Kidney tubule cell (primary cell): ENCODE measurements at places on chromosomes 12 and 14.
A peak's percentile ranks its signal among the peaks of the same experiment; 100 is the strongest.

GRCh38 chr14:75242546-75243273 is 35.9 kb upstream of the FOS start:
- DNase-seq = no peak

DNA sequence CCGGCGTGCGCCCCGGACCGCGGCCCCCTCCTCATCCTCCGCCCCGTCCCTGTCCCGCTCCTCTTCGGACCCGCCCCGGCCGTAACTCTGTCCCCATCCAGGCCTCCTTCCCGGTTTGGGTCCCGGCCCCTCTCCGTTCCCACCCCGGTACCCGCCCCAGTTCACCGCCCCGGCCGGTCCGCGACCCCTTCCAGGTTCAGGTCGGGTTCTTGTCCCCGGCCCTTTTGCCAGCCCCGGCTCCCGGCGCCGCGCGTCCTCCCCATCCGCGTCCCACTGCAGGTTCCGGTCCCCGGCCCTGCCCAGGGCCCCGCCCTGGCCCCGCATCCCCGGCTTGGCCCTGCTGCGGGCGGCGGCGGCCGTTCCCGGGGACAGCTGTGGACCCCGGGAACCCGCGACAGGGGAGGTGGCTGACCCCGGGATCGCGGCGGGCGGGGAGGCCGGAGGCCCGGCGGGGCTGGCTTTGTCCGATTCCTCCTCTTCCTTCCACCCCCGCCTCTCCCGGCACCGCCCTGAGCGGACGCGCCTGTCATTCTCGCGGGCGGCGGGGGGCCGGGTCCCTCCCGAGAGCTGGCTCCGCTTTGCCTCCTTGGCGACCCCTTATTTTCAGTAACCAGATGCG is 601 bp downstream of the KLC1 start:
- peak; percentile 31 for DNase-seq

DNA sequence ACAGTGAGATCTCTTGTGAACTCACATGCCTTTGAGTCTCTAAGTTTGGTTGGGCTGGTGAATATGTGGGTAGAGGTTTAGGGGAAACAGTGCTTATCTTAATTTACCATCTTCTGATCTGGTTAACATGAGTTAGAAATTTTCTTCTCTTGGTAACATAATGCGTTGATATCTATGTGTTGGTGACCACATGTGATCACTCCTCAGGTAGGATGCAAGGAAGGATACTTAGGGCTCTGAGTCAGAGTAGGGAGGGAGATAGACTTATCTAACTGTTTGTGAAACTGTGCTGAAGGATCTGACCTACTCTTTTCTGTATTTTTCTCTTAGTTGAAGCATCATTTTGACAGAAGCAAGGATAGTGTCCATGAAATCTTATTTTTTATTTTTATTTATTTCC is 23.1 kb downstream of the FAM234B start:
- no peak for DNase-seq

GRCh38 chr14:30525833-30526232 is 33.1 kb upstream of the G2E3 start:
- DNase-seq = no peak

DNA sequence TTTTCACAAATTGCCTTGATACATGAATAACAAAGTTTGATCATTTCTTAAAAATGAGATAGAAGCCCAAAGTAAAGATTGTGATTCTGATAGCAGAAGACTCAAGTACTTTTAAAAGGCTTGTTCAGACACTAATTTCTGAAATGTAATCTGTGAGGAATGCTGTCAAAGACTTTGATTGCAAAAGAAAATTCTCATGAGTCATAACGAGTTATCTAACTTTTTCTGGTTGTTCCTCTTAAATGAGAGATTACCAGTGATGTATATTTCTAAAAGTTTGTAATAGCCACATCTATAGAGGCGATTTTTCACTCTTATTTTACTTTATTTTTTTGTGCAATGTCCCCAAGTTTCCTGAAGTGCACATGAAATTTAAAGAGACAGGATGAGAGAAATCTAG is 7.0 kb downstream of the PYGL start:
- DNase-seq = peak; percentile 23

DNA sequence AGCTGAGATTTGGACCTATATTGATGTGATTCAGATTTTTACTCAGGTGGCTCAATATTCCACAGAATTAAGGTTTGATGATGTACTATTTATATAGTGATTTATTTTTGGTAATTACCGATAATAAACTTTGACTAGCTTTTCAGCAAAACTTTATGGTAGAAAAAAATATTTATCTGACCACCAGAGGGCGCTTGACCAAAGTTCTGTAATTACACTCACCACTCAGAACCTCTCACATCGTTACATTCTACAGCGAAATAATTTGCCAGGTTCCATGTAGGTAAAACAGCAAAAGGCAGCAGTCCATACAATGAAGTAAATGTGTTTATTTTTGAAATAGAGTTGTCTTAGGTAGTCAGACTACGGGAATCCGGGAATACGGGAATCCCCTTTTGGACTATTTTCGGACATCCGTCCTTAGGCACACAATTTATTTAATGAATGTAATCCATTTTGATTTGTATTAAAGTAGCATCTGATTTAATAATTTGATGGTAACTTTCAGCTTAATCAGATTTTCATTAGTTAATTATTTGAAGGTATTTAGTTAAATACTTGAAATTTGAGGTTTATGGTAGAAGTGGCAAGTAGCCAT is 143.0 kb upstream of the DDHD1 start:
- DNase-seq = peak; percentile 38

DNA sequence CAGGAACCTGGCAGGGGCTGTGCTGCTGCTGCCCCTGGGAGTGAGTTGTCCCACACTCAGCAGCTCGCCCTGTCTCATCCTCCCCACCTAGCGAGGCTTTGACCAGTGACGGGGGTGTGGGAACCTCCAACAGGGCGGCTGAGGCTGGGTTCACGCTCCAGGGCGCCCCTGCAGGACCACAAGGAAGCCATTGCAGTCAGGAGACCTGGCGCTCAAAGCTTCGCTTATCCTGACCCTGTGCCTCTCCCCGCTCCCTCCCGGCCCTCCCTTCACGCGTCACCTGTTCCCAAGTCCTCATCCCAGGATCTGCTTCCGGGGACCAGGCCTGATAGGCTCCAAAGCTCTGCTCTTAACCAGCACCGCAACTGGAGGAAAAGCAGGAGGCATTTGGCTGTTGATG is 272.0 kb upstream of the SFSWAP start:
- no peak for DNase-seq

GRCh38 chr14:66746316-66747006 is 238.5 kb downstream of the GPHN start:
- peak; percentile 49 for DNase-seq

GRCh38 chr14:79453276-79453675 is 758.0 kb downstream of the DIO2 start:
- DNase-seq = no peak

GRCh38 chr14:96589577-96589976 is 87.4 kb downstream of the PAPOLA start:
- DNase-seq = no peak

DNA sequence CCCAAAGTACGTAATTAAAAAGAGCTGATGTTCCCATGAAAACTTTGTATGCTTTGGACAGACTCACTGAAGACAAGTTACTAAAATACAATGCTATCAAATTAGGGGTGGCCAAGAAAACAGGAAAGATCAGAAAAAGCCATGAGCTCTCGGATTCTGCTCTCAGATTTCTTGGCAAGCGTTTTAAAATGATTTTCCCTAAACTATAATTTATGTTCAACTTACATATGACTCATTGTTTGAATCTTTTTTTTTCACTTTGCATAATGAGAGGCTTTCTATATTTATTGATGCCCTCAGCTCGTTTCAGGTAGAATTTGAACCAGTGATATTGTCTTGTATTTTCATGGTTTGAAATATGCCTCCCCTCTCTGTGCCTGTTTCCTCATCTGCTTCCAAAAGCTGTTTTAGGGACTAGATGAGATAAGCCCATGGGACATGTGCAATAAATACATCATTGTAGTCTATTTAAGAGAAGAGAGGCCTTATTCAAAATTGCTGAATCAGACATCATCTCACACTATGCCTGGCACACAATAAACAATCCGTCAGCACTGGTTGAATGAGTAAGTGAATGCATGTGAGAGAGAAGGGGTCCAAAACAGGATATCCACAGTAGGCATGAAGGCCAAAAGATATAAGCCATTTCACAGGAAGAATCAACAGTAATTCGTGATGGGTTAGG is 4.7 kb upstream of the IPO8 start:
- no peak for DNase-seq

DNA sequence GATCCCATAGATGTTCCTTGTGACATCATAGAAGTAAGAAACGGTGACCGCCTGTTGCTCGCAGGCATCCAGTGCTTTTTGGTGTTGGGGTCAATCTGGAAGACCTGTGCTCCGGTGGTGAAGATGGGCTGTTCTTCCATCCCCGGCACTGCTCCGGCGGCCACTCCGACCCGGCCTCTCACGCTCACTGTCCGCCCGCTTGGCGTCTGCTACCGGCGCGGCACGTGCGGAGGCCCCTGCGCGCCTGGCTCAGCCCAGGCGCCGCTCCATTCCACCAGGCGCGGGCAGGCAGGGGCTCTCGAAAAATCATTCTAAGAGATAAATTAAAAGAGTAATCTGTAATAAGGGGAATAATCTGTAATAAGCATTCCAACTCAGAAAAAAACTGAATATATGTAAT is 934.5 kb downstream of the TMEM121 start:
- no peak for DNase-seq

DNA sequence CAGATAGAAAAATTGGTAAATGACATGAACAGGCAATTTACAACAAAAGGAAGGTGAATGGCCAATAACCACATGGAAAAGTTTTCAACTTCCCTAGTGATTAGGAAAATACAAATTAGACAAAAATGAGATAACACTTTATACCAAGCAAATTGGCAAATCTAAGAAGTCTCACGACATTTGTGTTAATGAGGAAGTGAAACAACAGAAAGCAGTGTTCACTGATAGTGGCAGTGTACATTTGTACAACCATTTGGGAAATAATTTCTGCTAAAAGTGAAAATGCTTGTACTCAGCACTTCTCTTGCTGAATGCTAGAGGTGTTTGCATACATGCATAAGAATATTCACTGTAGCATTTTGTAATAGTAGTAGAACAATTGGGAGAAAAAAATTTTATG is 126.6 kb downstream of the LLPH start:
- no peak for DNase-seq

DNA sequence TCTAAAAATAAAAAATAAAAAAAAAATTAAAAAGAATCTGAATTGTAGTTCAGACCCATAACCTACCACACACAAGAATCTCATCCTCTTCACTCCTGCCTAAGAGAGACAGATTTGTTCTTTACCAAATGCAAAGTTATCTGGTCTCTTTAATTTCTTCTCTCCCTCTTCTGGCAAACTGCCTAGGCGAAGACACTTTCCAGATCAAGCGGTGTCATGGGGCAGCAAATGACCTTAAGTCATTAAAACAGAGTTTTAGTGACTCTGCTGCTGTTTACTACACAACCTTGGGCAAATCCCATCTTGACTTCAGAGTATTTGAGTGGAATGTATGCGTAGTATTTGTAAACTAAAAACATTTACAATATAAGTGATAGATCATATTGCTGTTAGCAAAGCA is 60.9 kb upstream of the NID2 start:
- DNase-seq = no peak

GRCh38 chr14:22266142-22266442 is 322.9 kb downstream of the DAD1 start:
- DNase-seq = peak; percentile 82

DNA sequence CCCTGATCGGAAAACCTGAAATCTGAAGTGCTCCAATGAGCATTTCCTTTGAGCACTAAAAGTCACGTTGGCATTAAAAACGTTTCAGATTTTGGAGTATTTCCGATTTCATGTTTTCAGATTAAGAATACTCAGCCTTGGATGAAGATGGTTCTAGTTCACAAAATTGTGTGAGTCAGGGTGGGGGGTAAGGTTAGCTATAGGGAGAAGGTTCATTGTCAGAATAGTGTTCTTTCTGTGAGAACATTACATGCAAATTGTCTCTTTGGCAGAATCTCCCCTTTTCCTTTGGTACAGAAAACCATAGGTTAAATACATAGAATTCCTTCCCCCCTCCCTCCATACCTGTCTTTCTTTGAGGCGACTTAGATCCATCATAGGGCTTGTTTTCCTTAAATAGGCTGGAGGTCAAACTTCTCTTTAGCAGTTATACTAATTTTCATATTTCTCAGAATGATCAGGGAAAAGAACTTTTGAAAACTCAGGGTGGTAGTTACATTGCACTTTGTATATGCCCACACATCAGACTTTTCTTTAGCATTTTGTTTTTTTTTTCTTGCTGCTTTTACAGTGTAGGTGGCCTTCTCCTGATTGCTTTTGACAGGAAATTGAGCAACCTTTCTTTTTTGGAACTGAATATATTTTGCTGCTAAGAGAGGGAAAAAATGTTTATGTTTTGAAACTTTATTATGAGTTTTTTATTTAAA is 503.5 kb downstream of the PCNX1 start:
- DNase-seq = no peak

DNA sequence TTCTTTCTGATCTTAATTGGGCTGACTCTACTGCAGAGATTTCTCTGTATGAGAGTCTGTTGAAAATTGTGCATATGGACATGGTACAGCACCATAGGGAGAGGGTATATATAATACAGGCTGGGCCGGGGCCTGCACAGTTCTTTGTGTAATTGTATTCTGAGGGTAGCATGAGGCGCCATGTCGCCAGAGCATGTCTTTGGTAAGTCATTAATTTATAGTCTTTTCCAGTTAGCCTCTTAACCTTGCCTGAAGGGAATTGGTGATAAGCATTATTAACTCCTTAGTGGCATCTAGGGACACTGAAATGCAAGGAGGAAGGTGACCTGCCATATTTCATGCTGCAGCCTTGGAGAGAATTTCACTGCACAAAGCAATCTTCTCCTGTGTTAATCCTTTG is 569.9 kb downstream of the TMTC2 start:
- DNase-seq = no peak

GRCh38 chr12:105462831-105463230 is 132.3 kb downstream of the C12orf75 start:
- peak; percentile 71 for DNase-seq

GRCh38 chr14:104297721-104298401 is 159.5 kb downstream of the KIF26A start:
- no peak for DNase-seq

- no peak for DNase-seq
These were observed 101.1 kb upstream of the ST8SIA1 start for GRCh38 chr12:22435583-22435982.

GRCh38 chr14:49893309-49894213 is 679 bp downstream of the ARF6 start:
- peak; percentile 63 for DNase-seq

GRCh38 chr12:15797818-15798217 is 8.6 kb upstream of the EPS8 start:
- DNase-seq = peak; percentile 47

DNA sequence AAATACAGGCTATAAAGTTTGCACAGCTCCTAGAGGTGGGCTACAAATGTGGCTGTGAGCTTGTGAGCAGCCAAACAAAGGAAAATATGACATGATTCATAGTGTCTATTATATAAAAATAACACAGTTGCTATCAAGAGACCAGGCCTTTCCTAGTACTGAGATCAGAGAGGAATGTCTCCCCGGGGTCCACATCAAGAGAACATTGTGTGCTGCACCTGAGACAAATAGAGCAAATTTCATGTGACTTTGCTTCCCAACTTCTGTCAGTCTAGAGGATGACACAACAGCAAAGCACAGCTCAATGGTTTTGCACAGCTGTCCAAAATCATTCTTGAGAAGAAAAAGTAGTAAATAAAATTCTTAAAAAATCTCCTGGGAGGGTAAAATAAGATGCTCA is 297.5 kb upstream of the PRKD1 start:
- no peak for DNase-seq

GRCh38 chr12:125128439-125129178 is 63.4 kb downstream of the AACS start:
- no peak for DNase-seq
